ENCODE measurements at places on chromosomes 3 and 15.
A peak's percentile ranks its signal among the peaks of the same experiment; 100 is the strongest.

GRCh38 chr3:48598323-48599076 is 3.4 kb upstream of the COL7A1 start:
- DNase-seq: no peak

DNA sequence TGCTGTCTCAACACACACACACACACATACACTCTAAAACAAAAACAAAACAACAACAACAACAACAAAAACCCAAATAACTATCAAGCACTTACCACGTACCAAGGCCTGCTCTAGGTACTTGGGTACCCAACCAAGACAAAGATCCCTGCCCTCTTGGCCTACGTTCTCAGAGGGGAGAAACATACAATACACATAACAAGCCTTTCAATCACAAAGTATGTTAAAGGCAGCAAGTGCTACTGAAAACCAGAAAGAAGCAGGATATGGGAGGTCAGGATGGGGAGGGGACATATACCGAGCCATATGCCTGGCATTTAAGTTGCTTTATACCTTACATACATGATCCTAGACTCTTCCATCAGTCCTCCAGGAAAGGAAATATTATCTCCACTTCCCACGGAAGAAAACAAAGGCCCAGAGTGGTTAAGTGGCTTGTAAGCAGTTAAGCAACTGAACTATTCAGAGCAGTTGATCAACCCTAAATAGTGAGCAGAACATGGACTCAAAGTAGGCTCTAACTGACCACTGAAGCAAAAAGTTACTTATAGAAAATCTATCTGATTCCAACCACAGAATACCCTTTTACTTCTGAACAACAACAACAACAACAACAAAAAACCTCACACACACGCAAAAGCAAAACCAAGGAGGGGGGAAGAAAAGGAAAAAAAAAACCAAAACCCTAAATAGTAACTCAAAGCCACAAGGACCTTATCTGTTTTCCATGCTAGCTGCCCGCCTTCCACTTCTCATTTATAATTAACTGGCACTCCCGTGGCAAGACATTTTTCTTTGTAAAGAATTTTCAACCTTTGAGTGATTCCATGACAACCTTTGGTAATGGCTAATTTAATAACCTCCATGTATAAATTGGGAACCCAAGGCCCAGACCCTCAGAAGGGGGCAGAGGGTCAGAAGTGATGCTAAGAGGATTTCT is 21.0 kb downstream of the PRICKLE2 start:
- no peak for DNase-seq

GRCh38 chr3:30996467-30996866 is 102.0 kb upstream of the GADL1 start:
- DNase-seq: no peak

- DNase-seq: peak; percentile 62
These were observed at the start of gene SH3BP5 for GRCh38 chr3:15332405-15333098. Gene SH3BP5, minus strand, starts transcription at chr3:15332586. Its CDS starts 178 bp downstream, at chr3:15332408.

DNA sequence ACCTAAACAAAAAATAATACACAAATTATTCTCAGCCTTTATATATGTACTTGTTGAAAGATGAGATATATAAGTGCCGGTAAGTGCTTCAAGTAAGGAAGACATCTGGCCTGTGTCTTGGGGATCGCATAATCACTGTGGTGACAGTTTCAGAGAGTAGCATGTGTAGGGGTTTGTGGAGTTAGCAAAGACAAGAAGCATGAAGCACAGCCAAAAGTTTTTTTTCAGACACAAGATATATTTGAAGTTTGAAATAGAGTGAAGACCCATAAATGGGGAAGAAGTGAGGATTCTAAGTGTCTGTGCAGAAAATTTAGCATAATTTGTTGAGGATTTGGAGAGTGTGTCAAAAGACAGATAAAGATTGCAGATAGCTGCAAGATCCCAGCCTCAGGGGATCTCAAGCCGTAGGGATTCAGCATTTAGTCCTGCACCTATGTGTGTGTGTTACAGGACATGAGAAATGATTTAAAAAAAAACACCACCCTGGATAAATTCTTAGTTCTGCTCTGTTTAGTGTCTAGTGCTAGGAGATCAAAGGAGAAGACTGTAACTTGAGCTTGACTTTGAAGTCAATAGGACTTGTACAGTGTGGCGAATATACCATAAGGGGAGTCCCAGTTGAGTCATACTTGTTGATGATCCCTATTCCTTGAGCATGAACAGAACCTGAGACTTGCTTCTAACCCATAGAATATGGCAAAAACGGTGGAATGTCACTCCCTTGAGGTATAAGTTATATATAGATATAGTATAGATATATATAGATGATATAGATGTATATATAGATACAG is 123.9 kb upstream of the GRM7 start:
- no peak for DNase-seq

GRCh38 chr3:66948041-66948440 is 50.1 kb upstream of the KBTBD8 start:
- DNase-seq: no peak

DNA sequence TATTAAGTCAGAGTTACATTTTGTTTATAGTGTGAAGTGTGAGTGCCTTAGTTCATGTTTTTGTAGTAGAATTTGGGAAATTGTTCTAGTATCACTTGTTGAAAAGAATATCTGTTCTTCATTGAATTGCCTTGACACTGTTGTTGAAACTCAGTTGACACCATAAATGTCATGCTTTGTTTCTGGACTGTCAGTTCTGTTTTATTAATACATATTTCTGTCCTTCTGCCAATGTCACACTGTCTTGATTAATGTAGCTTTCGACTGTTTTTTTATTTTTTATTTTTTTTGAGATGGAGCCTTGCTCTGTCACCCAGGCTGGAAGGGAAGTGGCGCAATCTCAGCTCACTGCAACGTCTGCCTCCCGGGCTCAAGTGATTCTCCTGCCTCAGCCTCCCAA is 59.1 kb downstream of the CHD2 start:
- no peak for DNase-seq

GRCh38 chr3:122146466-122146865 is 37.0 kb upstream of the CASR start:
- DNase-seq: no peak

DNA sequence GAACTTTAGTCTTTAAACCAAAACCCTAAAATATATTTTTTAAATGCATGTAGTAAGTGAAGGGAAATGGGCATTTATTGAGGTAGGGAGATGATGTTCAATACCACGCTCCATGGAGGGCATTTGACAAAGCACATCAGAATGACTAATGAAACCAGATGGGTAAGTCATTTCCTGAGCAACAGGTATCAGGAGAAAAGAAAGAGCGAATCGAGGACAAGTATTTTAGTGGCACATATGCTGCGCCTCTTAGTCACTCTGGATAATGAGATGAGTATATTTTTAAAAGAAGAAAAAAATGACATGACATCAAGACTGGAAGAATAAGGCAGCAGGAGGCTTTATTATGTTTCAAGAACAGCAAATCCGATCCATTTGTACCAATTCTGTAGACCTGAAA is 129.0 kb upstream of the ARHGEF3 start:
- no peak for DNase-seq

- DNase-seq: no peak
These were observed 35.5 kb downstream of the CLSTN2 start for GRCh38 chr3:139970526-139970925.

GRCh38 chr3:136818191-136818768 is 646 bp upstream of the SLC35G2 start:
- DNase-seq: no peak

DNA sequence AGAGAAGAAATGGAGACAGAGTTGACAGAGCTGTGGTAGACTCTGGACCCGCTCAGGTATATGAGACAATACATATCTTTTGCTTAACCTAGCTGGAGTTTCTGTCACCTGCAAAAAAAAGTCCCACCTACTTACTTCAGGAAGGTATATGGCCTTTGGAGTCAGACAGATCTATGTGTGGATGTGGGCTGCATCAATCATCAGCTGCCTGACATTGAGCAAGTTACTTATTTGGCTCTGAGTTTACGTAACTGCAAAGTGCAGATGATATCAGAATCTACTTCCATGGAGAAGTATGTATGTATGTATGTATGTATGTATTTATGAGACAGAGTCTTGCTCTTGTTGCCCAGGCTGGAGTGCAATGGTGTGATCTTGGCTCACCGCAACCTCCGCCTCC is 124.3 kb downstream of the MYLK start:
- DNase-seq: no peak

DNA sequence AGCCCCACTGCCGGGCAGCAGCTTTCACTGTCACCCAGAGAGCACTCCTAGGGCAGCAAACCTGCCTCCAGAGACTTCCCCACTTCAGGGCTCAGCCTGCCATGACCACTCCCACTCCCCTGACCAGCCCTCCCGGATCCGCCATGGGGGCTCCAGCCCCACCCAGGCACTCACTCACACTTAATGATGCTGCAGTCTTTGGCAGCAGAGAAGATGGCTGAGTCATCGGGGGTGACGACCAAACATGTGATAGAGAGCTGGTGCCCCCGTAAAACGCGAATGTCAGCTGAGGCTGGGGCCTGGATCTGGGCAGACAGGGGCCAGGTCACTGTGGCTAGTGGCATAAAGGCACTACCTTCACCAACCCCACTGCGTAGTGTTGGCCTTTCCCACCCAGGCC is 4.7 kb downstream of the RRP9 start:
- no peak for DNase-seq

DNA sequence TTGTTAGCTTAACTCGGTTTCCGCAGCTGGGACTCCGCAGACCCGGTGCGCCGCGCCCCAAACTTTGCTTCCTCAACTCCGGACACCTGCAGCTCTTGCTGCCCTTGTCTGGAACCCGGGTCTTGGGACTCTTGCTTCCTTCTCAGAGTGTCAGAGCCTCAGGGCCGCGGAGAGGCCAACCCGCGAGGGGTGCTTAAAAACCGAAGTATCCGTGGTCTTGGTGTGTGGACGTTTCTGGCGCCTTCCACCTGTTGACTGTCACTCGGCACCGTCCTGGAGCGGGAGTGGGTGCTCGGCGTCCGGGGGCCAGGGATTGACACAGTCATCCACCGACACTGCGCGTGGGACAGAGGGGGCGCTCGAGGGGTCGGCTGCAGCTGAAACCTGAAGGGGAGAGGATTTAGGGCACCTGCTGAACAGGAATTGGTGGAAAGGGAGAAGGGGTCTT is 386 bp downstream of the SQOR start:
- DNase-seq: peak; percentile 59

DNA sequence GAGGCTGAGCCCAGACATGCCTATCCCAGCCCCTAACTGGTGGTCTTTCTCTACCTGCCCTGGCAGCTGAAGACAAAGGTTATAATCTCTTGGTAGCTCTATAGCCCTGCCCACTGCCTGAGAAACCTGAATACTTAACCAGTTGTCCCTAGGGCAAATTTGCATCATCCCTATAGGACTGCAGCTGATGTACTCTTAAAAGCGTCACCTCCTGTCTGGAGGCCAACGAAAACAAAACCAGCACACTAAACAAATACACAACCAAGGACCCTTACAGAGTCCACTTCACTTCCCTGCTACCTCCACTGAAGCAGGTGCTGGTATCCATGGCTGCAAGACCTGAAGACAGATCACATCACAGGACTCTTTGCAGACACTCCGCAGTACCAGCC is 98.0 kb downstream of the KCNAB1 start:
- no peak for DNase-seq

DNA sequence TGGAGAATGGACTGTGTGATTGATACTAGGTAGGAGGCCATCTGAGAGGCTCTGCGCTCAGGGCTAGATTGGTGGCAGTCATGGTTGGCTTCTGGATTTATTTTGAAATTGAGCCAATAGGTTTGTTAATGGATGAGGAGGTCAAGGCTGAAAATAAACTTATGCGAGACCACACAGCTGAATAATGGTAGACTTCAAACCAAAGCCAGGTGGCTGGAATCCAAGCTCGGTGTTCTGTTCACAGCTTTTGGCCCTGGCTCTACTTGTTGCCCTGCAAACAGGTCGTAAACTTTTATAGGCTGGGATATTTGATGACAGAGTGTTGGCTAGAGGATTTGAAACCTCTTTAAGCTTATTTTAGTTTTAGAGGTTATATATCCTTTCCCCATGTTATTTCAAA is 160.4 kb downstream of the CHL1 start:
- DNase-seq: no peak

DNA sequence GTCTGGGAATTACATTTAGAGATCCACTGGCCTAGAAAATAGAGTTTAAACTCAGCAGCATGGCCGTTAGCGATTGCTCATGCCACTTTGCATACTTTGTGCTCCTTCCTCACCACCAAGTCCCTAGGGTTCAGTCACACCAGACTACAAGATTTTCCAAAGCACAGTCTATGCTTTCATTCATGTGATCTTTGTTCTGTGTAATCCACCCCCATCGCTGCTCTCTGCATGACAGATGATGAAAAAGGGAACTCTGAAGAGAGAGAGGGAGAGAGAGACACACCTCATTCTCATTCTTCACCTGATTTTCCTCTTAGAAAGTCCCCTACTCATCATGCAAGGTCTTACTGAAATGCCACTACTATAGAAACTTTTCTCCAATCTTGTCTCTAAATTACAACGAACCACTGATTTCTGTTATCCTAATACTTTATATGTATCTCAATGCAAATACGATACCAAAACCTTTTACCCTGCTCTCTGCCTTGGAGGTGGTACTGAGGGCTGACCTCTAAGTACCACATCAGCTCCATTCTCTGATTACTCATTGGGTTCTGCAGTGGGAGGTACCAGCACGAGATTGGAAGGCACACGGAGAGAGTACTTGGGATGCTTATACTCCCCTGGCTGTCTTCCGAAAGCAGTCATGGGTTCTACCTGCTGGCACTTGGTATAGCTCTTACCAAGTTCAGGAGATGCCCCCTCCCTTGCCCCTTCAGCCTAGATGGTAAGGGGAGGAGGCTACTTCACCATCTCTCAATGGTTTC is 1.1 kb upstream of the PARP15 start:
- DNase-seq: no peak

DNA sequence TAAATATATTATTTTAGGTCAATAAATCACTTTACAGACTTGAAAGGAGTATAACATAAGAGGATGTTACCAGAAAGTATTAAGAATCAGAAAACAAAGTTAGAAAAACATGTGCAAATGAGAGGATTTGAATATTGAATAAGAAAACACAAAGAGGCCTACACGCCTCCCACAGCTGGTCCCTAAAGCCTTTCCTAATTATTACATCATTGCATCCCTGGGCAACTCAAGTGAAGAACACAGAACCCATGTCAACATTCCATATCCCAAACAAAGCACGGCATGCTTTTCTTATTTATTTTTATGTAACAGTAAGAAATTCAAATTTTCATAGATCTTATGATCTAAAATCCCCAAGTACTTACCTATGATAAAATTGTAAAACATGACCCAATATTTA is 61.2 kb downstream of the HERC1 start:
- DNase-seq: no peak

- no peak for DNase-seq
These were observed 20.0 kb downstream of the MYO1E start for GRCh38 chr15:59352683-59353082.

DNA sequence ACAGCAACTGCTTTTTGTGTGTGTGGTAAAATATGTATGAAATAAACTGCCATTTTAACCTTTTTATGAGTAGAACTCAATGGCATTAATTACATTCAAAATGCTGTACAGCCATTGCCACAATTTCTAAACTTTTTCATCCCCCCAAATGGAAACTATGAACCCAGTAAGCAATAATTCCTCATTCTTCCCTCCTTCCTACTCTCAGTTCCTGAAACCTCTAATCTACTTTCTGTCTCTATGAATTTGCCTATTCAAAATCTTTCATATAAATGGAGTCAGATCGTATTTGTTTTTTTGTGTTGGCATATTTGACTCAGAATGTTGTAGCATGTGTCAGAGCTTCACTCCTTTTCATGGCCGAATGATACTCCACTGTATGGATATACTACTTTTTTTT is 5.3 kb upstream of the BLM start:
- DNase-seq: no peak

- no peak for DNase-seq
These were observed 152.7 kb downstream of the CHSY1 start for GRCh38 chr15:101099183-101099582.

- no peak for DNase-seq
These were observed 104.3 kb downstream of the OXNAD1 start for GRCh38 chr3:16369276-16369675.

Measured in activated T-cell treated with anti-CD3 and anti-CD28 coated beads for 1 hour (primary cell).